ENCODE measurements at places on chromosomes 12 and 14.

DNA sequence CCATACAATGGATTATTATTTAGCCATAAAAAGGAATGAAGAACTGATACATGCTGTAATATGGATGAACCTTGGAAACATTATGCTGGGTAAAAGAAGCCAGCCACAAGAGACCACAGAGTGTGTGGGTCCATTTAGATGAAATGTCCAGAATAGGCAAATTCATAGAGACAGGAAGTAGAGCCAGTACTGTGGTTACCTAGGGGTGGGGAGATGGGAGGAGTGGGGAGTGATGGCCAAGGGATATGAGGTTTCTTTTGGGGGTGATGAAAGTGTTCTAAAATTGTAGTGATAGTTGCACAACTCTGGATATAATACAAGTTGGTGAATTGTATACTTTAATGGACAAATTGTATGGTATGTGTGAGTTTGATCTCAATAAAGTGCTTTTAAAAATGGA, 18.6 kb downstream of the JDP2 start:
- no peak for DNase-seq

DNA sequence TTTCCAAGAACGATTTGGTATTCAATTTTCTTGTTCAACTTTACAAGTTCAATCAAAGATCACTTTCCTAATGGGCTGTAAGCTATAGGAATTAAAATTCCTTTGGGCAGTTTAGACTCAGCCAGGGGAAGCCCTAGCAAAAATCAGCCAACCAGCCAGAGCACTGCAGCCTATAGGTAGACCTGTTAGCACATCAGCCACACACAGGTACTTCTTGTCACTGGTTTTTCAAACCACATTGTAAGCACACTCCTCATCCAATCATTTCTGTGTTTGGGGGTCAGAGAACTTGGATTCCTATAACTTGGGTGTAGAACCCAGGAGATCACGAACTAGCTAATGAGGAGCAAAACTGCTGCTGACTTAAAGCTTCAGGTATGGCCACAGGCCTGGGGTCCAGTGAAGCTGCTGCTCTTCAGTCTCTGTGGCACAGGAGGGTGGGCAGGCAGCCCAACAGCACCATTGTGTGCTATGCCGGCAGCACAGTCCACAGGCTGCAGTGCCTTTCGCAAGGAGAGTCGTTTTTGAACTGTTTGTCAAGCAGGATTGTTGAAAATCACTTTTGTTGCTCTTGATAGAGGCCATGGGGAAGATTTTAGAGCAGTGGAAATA, 87.3 kb upstream of the RFX4 start:
- no peak for DNase-seq

DNA sequence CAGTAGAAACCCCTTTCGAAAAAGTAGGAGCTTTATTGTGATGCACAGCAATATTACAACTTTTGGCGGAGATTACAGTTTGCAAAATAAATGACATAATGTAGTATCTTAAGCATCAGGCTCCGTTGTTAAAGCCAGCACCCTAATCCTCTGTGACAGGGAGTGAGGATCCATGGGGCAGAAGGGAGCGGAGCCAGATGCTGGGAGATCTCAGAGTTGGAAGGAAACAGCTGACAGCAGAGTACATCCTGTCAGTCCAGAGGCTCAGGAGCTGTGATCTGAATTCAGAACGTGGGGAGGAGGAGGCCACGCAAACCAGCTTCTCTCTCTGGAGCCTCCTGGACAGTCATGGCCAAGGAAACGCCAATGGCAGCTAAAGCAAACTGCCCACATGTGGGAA, 55.7 kb downstream of the TMTC1 start:
- DNase-seq: peak; percentile 27

DNA sequence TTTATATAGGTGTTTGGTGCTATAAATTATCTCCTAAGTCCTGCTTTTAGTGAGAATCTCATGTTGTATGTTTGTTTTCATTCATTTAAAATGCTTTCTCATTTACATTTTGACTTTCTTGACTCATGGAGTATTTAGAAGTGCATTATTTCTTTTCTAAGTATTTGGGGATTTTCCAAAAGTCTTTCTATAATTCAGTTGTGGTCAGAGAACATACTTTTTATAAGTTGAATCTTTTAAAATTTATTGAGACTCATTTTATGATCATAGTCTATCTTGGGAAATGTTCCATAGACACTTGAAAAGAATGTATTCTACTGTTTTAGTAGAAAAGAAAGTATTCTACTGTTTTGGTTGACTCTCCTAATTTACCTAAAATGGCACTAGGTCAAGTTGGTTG, 168.2 kb downstream of the AKAP6 start:
- DNase-seq: no peak

- DNase-seq: no peak
These were observed 73.5 kb downstream of the PPP2R5C start for GRCh38 chr14:101834800-101835547.

DNA sequence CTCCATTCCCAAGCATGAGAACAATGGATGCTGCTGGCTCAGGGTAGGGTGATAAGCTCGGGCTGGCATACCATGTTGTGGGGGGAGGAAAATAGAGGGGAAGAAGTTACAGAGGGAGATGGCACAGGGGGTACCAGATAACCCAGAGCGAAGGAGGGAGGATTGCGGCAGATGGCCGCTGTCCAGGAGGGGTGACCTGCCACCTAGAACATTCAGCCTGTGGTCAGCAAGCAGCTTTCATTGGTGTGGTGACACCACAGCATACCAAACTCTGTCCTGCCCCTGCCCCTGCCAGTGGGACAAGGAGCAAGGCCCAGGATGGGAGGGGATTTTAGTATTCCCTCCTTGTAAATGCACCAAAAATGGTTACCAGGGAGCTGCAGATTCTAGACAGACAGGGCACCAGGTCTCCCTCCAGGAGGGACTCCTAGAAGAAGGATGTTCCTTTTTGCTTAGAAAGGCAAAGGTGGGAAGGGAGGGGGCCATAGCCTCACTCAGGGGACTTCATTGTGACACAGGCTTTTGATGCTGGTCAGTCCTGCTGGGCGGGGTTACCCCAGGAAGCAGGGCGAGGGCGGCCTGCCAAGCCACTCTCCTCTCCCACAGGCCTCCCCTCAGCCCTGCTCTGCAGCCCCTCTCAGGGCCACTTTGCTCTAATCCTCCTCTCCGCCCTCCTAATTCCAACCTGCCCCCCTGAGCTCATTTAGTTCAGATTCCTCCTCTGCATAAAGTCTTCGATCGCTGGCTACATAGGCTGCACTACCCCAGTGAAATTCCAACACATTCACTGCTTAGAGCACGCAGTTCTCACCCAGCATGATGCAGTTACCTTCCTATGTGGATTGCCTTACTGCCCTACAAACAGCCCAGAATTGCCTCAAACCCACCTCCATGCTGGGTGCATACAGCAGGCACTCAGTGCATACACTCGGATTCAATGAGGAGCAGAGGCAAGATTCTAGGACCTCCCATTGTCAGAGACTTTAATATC, 36.0 kb upstream of the PLEKHG6 start:
- DNase-seq: peak; percentile 94

DNA sequence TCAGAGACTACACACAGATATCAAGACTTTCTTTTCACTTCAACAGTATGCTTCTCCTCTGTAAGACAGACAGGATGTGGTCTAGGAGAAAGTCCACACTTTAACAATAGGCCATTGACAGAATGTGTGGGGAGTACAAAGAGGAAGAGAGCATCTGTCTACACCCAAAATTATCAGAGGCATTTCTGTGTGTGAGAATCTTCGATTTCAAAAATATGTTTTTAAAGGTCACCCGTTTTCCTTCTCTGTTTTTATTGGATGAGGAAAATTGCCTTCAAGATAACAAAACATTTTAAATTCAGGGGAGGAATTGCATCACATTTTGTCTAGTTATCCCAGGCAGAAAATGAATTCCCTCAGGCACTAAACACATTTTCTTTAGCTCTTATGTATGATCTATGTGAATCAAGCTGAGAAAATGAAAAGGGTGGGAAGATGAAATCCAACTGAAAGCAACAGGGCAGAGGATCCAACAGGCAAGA, 16.4 kb downstream of the NAV3 start:
- peak; percentile 74 for DNase-seq

GRCh38 chr12:10720974-10721650, 2.0 kb downstream of the YBX3 start:
- peak; percentile 39 for DNase-seq

GRCh38 chr12:78145398-78145797, 314.7 kb downstream of the NAV3 start:
- DNase-seq: no peak

DNA sequence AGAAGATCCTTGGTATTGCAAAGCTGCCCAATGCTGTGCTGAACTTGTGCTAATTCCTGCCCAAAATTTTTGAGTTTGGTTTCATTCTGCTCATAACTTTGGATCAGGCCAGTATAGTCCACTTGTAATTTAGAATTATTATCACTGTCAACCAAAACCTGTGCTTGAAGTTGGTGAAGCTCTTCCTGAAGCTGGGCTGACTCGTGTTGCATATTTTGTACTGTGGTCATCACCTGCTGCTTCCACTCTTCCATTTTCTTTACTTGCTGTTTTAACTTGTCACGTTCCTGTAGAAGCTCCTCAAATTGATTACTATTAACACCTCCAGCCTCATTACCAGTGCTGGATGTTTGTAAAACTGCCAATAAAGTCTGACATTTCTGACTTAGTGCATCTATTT, 35.8 kb downstream of the TRIP11 start:
- DNase-seq: no peak

DNA sequence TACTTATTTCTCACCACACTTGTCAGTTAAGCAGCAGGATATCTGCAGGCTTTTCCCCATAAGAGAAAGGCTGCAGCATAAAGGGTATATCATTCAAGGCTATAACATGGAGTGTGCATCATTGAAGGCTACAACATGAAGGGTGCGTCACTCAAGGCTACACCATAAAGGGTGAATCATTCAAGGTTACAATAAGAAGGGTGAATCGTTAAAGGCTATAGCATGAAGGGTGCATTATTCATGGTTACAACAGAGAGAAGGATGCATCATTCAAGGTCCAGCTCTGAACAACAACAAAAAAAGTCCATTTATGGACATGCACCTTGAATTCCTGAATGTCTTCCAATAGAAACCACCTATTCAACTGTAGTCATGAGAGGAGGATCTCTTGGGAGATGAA, 32.8 kb upstream of the LUM start:
- no peak for DNase-seq

DNA sequence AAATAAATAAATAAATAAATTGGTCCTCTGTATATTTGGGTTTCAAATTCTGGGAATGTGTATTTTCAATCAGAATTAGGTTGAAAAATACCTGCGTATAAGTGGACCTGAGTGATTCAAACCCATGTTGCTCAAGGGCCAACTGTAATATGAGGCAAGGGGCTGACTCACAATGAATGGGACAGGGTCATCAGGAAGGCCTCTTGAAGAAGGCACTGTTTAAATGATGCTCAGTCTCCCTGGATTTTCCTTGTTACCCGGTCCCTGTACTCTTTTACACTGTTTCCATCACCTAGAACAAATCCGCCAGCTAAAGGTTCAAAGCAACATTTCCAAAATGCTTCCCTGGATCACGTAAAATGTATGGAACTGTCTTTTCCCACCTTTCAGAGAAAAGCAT, 3.8 kb downstream of the PSMB5 start:
- DNase-seq: no peak

DNA sequence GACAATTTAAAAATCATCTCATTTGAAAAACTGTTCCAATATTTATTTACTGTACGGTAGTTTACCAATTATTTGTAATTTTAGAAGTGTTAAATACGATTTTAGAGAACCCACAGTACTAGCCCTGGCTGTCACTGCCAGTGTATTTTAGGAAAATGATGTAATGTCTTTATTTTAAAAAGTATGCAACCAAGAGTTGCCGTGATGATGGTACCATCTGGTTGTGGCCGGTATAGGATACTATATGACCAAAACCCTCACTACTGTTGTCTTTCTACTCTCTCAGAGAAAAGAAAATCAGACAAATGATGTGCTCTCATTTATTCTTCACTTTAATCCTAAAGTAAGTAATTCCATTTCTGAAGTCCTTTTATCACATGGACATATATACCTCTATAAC, 395.0 kb downstream of the FOXG1 start:
- no peak for DNase-seq

DNA sequence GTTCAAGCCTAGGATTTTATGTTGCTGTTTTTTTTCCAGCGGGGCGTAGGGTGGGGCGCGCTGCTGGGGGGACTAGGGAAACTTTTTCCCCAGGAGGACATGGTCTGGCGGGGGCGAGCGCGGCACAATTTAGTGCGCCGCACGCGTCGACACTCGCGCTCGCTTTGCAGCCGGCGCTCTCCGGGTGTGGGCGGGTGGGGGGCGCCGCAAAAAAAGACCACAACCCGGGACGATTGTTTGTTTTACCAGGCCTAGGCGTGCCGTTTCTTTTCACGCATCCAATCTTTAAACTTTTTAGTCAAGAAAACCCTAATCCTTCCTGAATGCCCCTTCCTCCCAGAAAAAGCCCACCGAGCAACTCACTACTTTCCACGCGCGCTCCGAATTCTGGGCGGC, 865 bp upstream of the ZFP36L1 start:
- peak; percentile 78 for DNase-seq

- no peak for DNase-seq
These were observed 16.8 kb downstream of the TMEM106C start for GRCh38 chr12:47980197-47980596.

- peak; percentile 58 for DNase-seq
These were observed 74.6 kb downstream of the GLRX5 start for GRCh38 chr14:95609398-95609990.

- DNase-seq: no peak
These were observed 243.1 kb downstream of the AKAP6 start for GRCh38 chr14:32571995-32572866.

DNA sequence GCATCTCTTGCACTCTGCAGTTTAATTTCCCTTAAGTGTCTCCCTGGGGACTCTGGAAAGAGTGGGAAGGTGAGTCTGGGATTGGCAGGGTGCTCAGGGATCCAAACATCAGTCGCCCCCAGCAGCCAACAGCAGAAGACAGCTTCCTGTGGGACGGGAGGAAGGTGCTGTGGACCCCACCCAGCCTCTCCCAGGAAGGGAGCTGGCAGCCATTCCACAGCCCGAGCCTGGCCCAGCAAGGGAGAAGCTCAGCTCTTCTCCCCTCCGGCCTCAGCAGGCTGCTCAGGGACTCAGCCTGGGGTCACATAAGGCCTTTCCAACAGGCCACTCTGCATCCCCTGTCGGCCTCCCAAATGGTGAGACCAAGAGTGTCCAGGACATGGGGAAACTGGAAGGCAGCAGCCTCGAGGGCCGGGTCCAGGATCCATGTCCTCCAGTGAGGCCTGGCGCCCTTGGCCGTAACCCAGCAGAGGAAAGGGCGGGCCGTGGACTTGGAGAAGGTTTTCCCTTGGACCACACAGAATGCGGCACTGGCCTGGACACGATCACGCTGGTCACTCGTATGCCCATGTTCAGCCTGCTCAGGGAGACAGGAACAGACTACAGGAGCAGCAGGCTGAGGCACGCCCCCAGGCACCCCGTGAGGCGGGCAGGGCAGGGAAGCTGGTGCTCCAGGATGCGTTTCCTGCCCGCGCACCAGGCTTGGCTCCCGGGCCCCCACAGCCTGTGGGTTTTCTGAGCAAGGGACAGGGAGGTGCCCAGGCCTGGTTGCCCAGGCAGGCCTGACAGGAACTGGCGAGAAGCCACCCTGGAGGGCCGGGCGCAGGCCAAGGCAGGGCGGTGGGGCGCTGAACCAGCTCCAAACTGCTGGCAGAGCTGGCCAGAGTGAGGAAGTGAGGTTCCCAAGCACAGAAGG, 3.5 kb downstream of the XRCC3 start:
- DNase-seq: peak; percentile 52

- peak; percentile 56 for DNase-seq
These were observed 395 bp upstream of the BRI3BP start for GRCh38 chr12:124992874-124993625.
